Activated T-cell treated with anti-CD3 and anti-CD28 coated beads for 4 hours (primary cell): ENCODE measurements at places on chromosomes 2 and 18.

DNA sequence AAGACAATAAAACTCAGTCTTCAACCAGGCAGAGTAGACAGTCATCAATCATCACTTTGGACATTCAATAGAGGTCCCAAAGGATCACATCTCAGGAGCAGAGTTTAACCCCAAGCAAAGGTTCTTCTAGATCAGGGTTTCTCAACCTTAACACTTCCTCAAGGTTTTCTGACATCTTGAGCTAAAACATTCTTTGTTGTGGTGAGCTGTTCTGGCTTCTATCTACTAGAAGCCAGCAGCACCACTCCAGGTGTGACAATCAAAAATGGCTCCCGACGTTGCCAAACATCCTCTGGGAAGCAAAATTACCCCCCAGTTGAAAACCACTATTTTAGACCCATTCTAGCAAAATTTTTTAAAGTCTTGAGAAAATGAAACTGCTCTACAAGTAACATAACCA, 22.0 kb downstream of the RTTN start:
- DNase-seq = no peak

DNA sequence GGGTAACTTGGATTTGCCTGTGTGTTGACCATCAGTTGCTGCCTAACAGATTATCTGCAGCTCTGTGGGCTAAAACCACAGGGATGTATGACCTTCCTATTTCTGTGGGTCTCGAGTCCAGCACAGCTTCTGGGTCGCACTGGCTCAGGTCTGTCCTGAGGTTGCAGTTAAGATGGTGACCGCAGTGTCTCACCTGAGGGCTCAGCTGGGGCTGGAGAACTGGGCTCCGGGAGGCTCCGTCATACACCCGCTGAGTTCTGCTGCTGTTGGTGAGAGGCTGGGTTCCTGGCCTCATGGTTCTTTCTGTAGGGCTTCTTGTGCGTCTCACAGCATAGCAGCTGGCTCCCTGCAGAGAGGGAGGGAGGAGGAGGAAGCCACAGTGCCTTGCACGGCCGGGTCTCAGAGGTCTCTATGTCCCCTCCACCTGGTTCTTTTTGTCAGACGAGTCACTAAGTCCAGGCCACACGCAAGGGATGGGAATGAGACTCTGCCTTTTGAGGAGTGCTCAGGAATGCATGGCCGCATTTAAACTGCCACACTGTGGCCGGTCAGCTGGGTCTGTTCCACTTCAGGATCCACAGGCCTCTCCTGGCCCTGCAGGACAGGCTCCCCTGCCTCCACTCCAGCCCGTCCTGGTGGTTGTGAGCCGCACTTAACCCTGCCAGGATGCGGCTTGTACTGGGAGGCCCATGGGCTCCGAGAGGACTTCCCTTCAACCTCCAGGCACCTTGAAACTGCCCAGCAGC, 67.2 kb downstream of the ADI1 start:
- DNase-seq = no peak

GRCh38 chr2:42074661-42075060, 26.8 kb downstream of the PKDCC start:
- no peak for DNase-seq

- no peak for DNase-seq
Measured at GRCh38 chr2:46257476-46257875, 39.7 kb upstream of the EPAS1 start.

DNA sequence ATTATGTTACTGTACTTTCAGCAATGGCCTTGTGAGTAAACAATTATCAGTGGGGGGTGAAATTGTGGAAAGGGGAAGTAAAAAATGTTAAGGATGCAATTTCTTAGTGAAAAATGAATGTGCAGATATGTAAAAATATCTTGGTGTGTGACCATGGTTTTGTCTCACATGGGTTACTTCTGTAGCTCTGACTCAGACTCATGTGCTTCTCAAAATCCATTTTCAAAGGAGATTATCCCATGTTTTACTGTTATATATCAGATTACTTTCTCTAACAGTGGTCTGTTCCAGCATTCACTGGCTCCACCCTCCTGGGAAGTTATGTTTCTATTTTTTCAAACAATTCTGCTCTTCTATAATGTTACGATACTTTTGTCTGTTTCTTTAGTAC, 298.2 kb upstream of the COL3A1 start:
- DNase-seq = no peak

GRCh38 chr2:63047321-63048279, 3.0 kb upstream of the OTX1 start:
- no peak for DNase-seq

DNA sequence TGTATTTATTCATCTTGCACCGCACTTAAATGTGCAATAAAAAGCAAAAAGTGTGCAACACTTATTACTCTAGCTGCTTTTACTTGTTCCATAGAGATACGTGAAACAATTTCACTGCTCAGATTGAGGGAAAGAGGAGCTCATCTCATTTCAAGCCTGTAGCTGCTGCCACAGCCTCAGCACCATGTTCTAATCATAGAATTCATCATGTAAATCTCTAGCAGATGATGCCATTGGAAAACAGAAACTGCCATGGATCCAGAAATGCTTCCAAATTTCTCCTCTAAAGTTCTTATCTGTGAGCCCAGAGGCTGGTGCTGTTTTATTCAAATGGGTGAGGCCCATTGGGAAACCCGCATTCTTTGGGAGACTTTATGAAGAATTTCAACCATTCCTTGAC, 2.0 kb downstream of the CDC42EP3 start:
- DNase-seq = no peak

- DNase-seq = no peak
Measured at GRCh38 chr2:159571540-159572260, 44.6 kb downstream of the BAZ2B start.

DNA sequence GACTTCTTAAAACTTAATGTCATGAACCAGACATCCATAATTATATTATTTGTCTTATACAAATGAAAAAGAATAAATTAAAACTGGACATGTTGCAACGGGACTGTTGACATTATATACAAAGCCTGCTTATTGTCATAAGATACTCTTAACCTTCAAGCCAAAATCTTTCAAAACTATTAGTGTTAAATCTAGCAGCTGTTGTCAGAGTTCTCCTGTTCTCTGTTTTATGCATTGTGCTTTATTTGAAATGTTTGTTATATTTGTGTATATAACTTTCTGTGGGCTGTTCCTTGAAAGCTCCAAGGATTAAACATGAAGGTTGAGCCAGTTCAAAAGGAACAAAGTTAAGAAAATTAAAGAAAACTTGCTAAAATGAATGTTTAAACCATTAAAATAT, 335.5 kb upstream of the NT5C1B start:
- DNase-seq = no peak

DNA sequence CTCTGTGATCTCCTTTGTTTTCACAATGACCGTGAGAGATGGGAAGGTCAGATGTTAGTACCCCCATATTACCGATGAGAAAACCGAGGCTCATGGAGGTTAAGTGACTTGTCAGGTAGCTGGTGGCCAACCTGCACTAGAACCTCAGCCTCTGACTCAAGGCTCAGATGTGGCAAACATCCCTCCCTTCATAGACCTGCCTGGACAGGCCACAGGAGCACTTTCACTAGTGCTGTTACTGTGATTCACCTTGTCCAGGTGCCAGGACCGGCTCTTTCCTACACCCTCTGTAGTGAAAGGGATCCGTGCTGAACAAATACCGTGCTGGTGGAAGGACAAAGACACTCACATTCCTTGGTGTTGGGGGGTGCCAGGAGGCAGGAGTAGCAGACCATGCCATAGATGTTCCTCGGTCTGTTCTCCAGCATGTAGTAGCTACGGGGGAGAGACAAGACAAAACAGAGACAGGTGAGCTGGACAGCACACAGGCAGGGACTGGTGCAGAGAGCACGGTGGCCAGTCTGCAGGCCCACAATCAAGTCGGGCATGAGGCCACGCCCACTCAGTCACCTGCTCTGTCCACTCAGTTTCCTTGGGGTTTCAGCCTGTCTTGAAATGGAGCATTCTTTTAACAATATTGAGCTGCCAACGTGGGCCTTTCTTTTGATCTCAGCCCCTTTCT, 65.9 kb downstream of the EDAR start:
- no peak for DNase-seq

DNA sequence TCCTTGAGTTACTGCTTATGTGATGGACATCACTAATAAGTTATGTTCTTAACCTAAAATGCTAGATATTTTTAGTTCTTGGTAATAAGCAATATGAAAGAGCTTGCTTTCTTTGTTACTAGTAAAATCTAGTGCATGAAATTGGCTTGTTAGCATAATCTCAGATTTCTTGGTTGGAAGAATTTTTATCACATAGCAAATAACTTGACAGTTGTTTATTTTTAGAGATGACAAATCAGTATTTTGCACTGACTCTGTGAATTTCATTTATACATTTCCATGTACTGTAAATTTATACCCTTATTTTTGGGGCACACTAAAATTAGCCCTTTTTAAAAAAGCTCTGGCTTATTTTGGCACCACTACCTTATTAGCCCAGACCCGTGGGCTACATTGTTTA, 45.6 kb downstream of the LCLAT1 start:
- no peak for DNase-seq

GRCh38 chr2:54588244-54588899, 132.2 kb downstream of the SPTBN1 start:
- DNase-seq = no peak

- no peak for DNase-seq
Measured at GRCh38 chr2:122749405-122749804, 994.0 kb downstream of the TSN start.

DNA sequence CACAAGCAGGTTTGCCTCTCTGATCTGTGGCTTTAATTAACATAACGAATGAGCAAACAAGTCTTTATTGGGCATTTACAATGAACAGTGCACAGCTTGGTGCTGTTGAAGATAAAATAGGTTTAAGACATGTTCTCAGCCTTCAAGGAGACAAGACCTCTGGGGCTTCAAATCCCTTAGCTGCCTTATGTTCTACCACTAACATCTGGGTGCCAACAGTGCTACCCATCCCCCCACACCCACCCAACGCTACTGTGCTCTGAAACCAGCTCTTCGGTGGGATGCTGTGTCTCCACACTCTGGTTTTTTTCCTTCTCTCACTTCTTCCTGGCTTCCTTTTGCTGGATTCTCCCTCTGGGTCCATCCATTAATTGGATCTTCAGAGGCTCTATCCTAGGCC, 14.1 kb upstream of the B3GNT2 start:
- DNase-seq = no peak
